ENCODE measurements at places on chromosomes 7 and 10.

GRCh38 chr7:24917510-24918239 is 62.3 kb downstream of the OSBPL3 start:
- no peak for DNase-seq

GRCh38 chr7:151905766-151906165 is 28.9 kb upstream of the PRKAG2 start:
- no peak for DNase-seq

- DNase-seq: no peak
Measured at GRCh38 chr10:128312250-128312649, 186.0 kb upstream of the MKI67 start.

DNA sequence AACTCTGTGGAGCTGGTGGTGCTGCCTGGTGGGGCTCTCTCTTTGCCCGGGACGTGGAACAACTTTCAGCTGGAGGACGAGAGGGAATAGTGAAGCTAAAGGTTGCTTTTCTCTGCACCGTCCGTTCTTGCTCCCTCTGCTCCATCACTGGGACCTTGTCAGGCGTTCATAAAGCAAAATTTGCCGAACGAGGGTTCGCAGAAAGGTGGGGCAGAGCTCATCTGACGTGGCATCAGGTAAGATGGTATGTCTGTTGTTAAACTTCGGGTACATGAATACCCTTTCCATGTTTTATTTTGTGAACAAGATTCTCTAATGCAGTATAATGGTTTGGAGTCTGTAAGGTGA is 416 bp downstream of the BBS9 start:
- no peak for DNase-seq

DNA sequence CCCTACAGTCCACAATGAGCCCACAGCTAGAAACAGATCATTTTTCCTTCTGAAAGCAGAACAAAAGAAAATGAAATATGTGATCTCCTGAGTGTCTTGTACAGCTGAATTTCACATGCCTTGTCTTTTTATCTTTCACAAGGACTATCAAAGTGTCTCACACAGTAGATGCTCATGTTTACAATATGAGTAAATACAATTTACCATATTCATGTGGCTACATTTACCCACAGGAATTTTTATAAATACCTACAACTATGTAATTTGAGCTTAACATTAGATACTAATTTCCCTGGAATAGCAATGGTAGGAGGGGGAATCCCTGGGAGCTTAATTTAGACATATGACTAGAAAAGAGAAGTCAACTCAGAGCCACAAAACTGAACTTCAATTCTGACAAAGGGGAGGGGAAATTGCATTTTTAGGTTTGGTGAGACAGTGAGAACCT is 186.2 kb downstream of the MACC1 start:
- no peak for DNase-seq

DNA sequence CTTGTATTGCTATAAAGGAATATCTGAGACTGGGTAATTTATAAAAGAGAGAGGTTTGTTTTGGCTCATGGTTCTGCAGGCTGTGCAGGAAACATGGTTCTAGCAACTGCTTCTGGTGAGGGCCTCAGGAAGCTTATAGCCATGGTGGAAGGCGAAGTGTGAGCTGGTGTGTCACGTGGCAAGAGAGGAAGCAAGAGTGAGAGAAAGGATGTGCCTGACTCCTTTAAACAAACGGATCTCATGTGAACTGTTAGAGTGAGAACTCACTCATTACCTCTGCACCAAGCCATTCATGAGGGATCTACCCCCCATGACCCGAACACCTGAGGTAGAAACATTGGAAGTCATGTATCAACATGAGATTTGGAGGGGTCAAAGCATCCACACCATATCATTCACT is 7.7 kb upstream of the ITPRIP start:
- no peak for DNase-seq

DNA sequence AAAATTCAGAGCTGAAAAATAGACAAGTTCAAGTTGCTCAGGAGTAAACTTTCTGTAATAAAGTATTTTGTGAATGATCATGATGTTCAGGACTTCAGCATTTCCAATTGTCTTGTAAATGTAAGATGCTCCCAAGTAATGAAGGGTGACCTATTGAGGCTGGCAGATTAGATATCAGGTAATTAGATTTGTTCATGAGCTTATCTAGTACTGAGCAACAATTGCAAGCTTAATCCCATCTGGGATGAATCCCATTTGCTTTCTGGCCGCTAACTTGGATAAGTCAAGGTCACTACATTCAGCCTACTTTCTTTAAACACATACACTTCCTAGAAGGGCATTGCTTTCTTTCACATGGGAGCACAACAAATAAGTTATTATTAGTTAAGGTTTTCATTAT is 82.4 kb upstream of the ITGB1 start:
- no peak for DNase-seq

GRCh38 chr7:91045606-91046005 is 218.6 kb upstream of the FZD1 start:
- DNase-seq: no peak

DNA sequence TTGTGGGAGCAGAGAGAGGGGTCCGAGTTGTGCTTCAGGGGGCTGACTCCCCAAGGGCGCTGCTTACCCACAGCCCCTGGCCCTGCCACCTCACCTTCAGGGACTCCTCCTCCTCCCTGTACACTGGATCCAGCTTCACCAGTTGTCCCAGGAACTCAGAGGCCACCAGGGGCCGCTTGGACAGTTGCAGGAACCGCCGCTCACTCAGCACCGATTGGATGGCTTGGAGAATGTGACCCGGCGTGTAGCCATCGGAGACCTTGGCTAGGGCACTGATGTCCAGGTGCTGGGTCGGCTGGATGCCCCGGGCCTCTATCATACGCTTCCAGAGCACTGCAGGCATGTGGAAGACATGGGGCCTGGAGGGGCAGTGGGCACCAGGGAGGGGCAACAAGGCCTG is 4.5 kb upstream of the ASB10 start:
- no peak for DNase-seq

DNA sequence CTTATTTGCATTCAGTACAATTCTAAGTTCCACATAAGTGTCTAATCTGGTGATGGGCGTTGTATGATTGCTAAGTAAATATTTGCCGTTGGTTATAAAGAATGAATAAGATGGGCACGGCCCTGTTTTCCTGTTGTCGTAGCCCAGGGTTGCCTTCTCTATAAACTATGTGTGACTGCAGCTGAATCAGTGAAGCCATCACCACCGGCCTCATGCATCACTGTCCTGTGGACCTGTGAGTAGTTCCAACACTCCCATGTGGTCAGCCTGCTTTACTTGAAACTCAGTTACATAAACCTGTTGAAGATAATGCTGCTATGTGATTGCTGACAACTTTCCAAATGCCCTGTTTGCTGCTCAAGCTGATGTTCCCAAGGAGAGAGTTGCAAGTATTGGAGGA is 21.6 kb upstream of the KLF6 start:
- no peak for DNase-seq
